M059J (cell line): ENCODE measurements at places on chromosomes 1 and 21.
A peak's percentile ranks its signal among the peaks of the same experiment; 100 is the strongest.

DNA sequence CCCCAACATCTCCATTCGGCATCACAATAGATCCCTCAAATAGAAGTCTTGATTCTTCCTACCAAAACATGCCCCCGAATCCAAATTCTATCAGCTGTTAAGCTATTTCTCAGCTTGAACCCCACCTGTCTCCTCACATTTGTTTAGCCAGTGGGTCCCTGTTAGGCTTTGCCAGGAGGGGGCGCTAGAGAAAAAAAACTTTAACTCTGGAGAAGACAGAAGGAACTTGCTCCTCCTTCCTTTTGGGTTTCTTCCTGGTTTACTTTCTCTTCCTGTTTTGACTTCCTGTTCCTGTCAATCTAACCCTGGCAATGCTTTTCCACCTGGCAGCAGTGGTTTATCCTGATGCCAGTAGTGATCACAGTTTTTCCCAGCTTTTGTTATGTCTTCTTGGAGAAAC, 95.6 kb upstream of the KCNK1 start:
- DNase-seq = peak; percentile 63

DNA sequence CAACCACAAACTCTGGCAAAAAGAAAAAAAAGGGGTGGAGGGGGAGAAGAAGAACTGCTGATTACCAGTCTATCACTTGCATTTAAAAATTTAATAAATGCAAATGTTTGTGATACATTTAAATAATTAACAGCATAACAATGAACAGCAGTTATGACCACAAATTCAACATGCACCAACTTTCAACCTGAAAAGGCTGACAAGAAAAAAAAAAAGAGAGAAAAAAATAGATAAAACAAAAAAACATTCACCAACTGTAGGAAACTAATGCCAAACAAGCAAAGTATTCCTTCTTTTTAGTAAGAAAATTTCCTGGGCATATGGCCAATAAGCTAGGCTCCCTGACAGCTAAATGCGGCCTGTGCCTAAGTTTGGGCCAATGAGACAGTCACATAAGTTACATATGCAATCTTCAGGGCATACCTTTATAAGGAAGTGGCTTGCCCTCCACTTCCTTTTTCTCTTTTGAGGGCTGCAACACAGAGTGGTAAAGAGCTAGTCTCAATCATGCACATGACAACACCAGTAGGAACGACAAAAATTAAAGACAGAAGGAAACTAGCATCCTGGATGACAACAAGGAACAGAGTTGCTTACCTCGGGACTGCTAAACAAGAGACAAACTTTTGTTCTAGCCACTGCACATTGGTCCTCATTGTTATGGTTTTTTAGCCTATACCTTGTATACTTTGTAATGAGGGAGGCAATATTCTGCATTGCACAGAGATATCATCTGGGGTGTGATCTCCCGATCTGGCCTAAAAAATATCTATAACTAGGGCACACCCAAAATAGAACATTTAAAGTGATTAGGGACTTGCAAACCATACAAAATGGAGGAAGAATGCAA, 24.2 kb upstream of the PHTF1 start:
- peak; percentile 42 for DNase-seq

DNA sequence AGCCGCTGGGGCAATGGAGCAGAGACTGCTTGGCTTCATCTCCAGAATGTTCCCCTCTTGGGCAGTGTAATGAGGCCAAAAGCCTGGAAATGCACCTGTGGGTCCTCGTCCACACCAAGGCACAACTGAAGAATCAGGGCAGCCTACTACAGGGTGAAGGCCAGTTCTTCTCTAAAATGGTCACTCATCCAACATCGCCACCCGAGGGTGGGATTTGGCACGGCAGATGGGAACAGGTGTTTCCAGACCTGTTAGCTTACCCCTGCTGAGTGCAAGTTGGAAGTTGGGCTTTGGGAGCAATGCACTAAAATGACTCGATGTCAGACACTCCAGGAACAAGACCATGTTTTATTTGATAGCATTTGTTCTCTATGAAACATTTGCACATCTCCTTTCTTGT, 543.7 kb downstream of the NPHP4 start:
- no peak for DNase-seq

GRCh38 chr1:23742670-23743286, 493 bp upstream of the ELOA start:
- no peak for DNase-seq

GRCh38 chr1:84944767-84945486, 51.9 kb upstream of the LPAR3 start:
- peak; percentile 94 for DNase-seq

DNA sequence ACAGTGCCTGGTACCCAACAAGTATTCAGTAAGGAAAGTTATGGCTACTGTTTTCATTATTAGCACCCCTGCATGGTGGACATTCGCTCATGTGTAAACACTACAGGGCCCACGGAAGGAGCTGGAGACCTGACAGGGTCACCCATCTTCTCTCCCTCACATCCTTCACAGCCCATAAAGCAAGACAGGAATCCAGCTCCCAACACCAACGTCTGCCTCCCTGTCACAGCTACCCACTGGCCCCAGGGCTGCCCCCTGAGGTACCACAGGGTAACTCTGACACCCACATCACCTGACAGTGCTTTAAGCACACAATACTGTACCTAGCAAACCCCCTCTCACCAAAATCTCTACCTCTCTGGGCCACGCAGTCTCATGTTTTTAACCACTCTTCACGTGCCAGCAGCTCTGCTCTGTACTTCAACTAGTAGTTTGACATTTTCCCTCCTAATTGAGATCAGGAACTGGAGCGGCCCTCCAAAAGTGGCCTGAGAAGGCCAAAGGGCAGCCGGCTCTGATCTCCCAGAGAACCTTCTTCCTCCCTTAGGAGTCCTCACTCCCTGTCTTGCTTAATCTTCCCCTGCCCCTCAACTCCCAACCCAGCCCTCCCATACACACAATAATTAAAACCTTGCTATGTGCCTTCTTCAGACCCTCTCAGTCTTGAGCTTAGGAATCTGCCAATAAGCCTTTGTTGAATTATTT, 76.8 kb downstream of the CD34 start:
- no peak for DNase-seq
